ENCODE measurements at places on chromosomes 7 and 10.

- DNase-seq: no peak
Observed at GRCh38 chr10:78559661-78560340, 509.0 kb upstream of the ZMIZ1 start.

DNA sequence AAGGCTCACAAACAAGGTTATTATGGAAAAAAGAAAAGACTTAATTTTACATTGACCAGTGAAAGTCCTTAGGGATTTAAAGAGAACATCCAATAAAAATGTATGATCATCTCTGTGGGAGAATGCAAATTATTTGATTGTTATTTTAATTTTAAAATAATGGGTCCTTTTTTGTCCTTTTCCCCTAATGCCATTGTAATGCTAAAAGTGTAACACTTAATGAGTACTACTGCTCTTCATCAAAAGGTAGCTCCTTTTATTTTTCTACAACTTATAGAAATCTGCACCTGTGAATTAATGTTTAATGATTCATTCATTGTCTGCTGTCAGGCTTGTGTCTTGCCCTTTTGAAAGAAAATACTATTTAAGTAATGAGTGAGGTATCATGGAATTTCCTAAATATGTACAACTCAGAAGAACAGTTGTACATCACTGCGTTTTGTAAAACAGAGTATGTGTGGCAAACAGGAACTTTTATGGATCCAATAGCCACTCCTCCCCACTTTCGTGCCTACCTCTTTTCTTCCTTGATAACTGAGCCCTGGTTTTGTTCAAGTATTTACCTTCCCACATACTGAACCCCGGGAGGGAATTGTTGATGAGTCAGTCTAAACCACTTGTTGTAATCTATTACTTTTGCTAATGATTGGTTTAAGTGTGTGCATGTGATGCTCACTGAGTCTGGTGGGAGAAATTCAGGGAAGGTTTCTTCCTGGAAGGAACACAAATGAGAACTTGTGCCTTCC lies 19.9 kb upstream of the TRUB1 start:
- DNase-seq: no peak

- DNase-seq: no peak
Observed at GRCh38 chr10:76185471-76186301, 754.3 kb downstream of the LRMDA start.

DNA sequence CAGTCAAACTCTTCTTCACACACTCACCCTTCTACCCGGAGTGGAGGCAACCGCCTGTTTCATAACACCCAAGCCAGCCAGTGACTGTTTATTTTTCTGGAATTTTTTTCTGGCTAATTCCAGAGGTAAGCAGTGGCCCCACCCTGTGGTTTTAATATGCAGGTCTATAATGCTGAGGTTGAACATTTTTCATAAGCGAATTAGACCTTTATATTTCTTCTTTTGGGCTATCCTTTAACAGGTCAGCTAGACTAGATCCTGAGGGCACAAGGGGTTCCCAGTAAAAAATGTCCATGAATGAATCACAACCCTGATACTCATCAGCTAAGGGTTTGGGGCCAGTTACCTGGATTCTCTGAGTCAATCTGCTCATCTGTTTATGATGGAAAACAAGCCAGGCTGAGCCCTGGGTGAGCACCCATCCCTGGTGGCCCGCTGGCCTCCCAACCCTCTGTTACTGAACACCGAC lies 76.2 kb downstream of the GRB10 start:
- DNase-seq: no peak

GRCh38 chr10:43692051-43692825 lies 43.6 kb upstream of the ZNF32 start:
- peak; percentile 57 for DNase-seq

GRCh38 chr10:107011992-107012391 lies 152.5 kb downstream of the SORCS1 start:
- DNase-seq: no peak

DNA sequence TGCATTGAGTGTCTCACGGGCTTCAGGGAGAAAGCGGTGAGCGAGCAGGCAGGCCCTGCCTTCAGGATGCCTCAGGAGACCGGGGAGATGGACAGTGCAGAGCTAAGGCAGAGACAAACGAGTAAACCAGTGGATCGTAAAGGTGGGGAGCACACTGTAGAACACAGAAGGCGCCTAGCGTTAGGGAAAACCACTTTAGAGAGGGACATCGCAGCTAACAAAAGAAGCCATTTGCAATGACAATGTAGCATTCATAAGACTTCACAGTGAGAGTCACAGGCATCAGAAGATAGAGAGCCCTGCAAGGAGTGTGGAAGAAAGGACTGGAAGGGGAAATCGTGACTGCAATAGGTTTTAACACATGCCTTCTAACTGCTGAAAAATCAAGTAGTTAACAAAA lies 54.9 kb upstream of the TMEM273 start:
- DNase-seq: no peak

GRCh38 chr7:48638041-48638440 lies 286.3 kb upstream of the CDC14C start:
- DNase-seq: no peak

GRCh38 chr10:17648243-17649035 lies 4.5 kb downstream of the STAM start:
- DNase-seq: no peak

GRCh38 chr7:124649397-124650014 lies 116.1 kb downstream of the GPR37 start:
- no peak for DNase-seq

DNA sequence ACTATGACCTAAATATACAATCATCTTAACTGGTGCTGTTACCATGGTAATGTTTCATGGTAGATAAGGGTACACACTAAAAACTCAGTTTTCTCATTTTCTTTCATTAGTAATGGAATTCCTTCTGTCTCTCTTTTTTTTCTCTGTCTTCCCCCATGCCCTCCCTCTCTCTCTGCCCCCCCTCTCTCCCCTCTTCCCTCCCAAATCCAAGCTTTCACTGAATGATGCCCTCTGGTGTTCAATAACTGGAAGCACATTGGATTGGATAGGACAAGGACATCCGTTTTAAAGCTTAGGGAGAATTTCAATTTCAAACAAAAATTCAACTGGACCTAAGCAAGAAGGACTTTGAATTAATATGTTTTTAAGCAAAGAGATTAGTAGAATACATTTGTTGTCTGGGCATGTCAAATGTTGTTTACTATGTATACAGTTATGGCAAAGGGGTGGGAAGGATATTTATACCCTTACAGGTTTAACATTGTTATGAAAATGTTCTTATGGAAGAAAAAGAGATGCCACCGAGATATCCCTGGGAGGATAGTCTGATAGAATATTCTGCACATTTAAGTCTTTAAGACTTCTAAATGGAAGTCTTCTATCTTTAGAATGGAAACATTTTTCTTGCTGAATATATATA lies 6.1 kb downstream of the CHRM2 start:
- DNase-seq: no peak

DNA sequence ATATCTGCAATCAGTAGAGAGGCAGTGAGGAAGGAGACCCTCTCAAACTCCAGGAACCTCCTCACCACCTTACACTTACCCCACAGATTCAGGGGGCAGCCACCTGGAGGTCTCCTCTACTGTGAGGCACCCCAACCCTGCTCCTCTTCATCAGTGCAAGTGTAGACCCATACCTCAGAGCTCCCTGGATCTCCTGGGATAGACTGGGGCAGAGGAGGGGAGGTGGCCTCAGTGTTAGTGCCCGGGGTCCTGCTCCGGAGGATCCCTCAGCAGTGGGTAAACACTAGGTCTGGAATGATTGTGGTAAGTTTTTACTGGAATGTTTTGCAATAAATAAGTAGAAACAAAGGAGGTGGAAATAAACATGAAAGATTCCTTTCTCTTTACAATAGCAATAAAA lies 31.1 kb downstream of the ANTXRL start:
- DNase-seq: no peak

DNA sequence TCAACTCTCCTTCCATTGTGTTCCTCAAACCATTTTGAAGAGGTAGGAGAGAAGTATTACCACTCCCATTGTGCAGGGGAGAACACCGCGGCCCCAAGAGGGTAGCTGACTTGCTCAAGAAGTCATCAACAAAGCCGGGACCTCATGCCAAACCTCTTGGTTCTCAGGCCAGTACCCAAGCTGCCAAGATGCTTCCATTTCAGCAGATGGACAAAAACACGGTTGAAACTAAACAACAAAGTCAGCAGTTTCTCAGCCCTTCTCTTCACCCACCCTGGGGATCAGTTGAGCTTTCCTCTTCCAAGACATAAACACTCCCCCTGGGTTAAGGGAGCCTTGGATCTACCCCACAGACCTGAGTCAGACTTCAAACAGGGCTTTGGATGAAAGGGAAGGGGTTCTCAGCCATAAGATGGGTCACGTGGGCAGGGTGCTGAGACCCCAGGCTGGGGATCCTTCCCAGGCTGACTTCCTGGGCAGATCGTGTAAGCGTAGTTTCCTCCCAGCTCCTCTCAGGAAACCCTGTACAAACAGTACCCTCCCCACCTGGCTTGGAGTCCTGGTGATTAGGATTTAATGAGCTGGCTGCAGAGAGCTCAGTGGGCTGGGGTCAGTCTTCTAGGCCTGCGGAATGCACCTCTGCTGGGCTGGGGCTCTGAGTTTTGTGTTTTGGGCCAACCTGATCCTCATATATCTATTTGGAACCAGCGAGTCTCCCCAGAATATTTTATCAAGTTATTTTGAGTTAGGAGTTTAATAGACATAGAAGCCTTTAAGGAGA lies 27.3 kb downstream of the EMX2 start:
- no peak for DNase-seq

GRCh38 chr7:141624763-141625162 lies 73.6 kb downstream of the AGK start:
- DNase-seq: no peak

DNA sequence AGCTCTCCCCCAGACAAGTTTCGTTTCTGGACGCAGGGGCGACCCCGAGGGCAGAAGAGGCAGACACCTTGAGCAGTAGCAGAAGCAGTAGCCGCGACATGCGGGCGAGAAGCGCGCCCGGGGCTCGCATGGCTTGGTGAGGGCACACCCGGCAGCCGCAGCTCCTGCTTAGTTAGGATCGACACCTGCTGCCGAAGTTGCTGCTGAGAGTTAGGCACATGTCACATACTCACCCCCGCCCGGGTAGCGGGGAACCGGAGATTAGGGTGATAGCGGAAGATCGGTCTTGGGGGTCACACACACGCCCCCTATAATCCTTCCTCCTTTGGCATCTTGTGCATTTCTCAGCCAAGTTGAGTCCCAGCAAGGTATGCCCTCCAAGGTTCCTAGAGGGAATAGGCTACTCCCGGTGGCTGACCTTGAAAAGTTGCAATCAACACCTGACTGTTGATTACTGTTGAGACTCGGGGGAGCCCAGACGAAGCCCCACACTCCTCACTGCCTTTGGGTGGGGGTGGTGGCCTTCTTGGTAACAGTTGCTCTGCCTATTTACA lies 668 bp downstream of the GPR37 start:
- DNase-seq: no peak

DNA sequence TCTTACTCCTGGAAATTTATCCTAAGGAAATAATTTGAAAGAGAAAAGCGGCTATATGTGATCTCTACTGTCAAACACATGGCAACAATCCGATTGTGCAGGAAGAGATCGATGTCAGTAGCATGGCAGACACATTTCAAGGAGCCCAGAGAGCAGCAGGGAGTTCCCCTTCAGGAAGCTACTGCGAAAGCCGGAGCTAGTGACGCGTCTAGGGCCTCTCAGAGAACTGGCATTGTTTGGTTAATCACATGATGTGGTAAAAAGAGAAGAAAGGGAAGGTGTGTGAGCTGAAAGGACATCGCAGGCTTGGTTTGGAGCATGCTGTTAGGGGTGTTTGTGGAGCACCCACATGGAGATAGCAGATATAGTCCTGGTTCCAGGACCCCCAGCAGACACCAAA lies 74.9 kb downstream of the BEND7 start:
- DNase-seq: no peak

DNA sequence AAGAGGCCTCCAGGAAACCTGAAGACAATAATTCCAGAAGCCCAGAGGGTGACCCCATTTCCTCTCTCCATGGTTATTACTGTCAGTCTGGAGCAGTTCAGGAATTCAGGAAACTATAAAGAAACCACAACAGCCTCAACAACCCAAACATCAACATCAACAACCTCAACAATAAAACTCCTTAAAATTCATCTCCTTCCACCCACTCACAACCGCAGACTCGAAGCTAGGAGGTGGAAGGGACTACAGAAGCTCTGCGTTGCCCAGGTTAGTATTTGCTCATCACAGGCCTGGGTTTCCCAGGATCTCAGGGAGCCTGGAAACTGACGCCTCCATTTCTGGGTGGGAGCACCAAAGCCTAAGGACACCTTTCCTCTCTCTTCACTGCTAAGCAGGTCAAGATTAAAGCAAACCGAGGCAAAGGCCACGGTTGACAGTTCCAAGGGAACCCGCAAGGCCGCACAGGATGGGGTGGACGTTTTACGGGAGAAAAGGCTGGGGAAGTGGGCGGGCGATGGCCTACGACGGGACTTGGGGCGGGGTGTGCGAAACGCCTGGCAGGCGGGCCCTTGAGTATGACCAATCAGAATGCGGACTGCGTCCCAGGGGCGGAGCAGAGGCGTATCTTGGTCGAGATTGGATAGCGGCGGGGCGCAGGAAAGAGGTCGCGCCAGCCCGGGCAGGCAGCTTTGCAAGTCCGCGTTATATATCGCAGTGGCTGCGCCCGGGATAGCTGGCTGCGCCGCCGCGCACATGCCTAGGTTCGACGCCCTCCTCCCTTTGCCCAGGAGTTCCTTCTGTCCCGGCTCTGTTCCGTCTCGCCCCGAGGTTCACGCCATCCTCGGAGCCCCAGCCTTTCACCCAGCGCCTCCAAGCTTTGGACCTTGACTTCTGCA lies at the start of gene ELOVL3:
Gene ELOVL3, plus strand, starts transcription at position 654 of the 896 bp plus-strand sequence. CDS start 250 bp downstream, outside the sequence.
- DNase-seq: peak; percentile 83

DNA sequence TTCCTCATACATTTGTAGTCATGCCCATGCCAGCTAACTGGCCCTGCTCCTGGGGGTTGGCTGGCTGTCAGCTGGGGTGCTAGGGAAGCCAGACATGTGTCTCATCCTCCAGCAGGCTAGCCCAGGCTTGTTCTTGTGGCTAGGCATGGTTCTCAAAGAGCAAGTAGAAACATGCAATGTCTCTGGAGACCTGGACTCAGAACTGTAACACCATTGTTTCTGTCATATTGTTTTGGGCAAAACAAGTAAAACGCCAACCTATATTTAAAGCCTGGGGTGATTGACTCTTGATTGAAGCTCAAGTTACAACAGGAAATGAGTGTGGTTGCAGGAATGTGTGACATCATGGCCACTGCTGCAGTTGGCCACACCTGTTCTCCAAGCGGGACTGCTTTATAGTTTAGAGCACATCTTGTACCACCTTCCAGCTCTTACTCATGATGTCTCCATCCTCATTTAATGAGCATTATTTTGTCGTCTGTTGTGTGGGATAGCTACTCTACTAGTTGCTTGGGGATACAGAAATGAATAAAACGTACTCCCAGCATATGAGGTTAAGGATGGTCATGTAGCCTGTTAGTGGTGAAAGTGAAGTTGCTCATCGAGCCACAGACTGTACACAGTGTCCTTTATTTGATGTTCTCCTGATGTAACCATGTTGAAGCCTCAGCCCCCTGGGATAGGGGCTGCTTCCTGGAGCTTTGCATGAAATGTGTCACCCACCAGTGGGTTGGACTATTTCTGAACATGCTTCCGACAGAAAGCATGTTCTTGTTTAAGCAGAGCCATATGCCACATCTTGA lies 168.4 kb downstream of the SORCS3 start:
- peak; percentile 78 for DNase-seq

- DNase-seq: no peak
Observed at GRCh38 chr10:25441270-25441669, 266.5 kb downstream of the GPR158 start.
